ENCODE measurements at places on chromosomes 2 and 18. TPM values are rescaled to one million over a fixed set of nuclear protein-coding genes. Genes with fewer than 3 reads are reported as not detected.

Gene IL1RL1
- total RNA-seq, result not detected

Gene ICA1L
- 5.8 TPM for total RNA-seq

Gene CHPF
- total RNA-seq, result 8.1 TPM

Gene IL36A
- total RNA-seq, result not detected

Gene CLHC1
- total RNA-seq, result 18.1 TPM

Gene MAL
- total RNA-seq, result 184 TPM

Gene KIAA1328
- total RNA-seq, result 9.8 TPM
